ENCODE measurements at places on chromosomes 6 and 20. TPM values are rescaled to one million over a fixed set of nuclear protein-coding genes. Genes with fewer than 3 reads are reported as not detected.

The NRN1 gene
- total RNA-seq: 0.45 TPM

The LZTS3 gene
- total RNA-seq: 21.7 TPM

The SLC2A4RG gene
- total RNA-seq: 14.9 TPM

The ADTRP gene
- total RNA-seq: 7.1 TPM

The ARMC12 gene
- 0.87 TPM for total RNA-seq

The CST5 gene
- total RNA-seq: not detected

The EFCAB8 gene
- total RNA-seq: not detected

The RIMS4 gene
- 0.05 TPM for total RNA-seq

The PSMA7 gene
- 449 TPM for total RNA-seq

Data from renal cortical epithelial cell (primary cell).